T follicular helper cell (primary cell): ENCODE measurements at places on chromosomes 12 and 14.

DNA sequence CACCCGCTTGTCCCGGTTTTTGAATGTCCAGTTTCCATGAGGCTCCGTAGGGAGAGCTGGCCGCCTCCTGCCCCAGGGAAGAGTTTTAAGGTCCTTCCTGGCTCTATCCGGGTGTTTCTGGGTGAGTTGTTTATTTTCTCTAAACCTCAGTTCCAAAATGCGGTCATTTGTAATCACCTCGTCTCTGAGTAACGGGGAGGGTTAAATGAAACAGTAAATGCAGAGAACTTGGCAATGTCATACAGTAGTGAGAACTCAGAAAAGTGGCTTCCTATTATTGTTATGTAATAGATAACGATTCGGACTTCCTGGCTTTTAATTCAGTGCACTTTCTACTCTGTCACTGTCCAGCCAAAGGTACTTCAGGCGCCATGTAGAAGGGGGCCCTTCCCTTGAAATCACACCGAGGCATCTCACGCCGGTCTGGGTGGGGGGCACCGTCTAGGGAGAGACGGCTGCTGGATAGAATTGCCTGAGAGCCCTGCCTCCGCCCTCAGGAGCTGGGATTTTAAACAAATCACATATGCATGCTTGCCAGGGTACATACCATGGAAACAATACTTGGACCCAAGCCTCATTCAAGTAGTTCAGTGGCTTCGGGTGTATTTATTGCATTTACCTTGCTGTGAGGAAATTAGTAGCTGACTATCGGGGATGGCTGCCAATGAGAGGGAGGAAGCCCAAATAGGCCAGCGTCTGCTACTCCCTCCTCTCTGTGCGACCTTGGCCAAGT is 26.4 kb downstream of the NOS1 start:
- DNase-seq = no peak

DNA sequence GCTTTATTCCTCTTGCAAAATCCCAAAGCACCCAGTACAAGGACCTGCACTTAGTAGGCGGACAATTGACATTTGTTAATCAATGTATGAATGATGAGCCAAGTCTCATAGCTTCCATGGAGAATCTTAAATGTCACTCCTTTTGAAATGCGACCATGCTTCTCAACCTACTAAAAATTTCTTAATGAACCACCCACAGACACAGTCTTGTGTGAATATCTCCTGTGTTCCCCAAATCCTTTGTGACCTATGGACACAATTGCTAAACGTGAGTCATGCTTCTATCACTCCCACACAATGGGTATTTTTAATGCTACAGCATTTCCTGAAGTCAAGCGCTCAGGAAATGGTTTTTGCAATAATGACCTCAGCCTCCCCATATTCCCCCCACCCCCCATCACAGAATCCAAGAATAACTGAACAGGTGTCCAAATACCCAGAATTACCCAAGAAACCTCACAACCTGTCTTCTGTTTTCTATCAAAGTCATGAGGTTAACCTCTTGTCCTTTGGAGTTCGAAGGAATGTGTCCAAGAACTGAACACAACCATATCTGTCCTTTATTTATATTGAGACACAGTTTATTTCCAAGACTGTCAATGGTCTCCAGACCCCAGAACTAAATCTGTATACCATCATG is 163.6 kb upstream of the PLEKHG7 start:
- DNase-seq = no peak

- DNase-seq = no peak
These were observed 9.7 kb downstream of the SSH1 start for GRCh38 chr12:108847705-108848104.

GRCh38 chr12:53603804-53604203 is 22.4 kb downstream of the ATF7 start:
- no peak for DNase-seq

DNA sequence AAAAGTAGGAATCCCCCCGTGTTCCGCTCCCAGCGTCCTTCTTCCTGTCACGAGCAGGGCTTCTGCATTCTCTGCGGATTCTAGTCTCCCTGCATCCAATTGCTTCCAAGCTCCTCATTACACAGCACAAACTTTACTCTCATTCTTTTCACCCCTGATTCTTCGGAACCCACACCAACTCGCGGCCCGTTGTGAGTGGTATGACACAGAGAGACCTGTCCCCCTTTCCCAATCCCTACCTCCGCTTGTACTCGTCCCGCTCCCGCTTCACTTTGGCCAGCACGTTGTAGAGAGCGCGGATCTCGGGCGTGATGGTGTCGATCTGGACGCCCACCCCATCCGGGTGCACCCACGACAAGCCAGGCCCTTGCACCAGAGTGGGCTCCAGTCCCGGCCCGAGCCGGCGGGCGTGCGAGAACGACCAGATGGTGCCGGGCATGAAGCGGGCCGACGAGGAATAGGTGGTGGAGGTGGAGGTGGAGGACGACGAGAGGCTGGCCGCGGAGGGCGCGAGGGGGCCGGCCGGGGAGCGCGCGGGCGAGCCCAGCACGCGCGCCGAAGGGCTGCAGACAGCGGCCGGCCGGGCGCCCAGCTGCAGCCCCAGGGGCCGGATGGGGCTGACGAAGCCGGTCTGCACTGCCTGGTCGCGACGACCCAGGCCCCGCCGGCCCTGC is 687 bp downstream of the IFFO1 start:
- DNase-seq = no peak

DNA sequence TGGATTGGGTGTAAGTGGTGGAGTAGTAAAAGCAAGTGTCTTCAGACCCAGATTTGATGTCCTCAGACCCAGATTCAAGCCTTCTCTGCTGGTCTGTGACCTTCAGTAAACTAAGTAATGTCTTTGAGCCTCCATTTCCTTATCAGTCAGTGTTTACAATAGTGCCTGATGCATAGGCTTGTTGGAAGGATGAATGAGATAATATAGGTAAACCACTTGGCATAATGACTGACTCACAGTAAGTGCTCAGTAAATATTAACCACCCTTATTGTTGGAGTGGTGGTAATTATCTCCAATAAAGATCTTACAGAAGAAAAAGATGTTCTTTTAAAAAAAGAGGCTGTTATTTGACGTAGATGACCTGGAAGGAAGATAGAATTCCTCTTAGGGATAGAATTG is 86.2 kb downstream of the IGF1 start:
- no peak for DNase-seq
